ENCODE measurements at places on chromosomes 16 and 17.

DNA sequence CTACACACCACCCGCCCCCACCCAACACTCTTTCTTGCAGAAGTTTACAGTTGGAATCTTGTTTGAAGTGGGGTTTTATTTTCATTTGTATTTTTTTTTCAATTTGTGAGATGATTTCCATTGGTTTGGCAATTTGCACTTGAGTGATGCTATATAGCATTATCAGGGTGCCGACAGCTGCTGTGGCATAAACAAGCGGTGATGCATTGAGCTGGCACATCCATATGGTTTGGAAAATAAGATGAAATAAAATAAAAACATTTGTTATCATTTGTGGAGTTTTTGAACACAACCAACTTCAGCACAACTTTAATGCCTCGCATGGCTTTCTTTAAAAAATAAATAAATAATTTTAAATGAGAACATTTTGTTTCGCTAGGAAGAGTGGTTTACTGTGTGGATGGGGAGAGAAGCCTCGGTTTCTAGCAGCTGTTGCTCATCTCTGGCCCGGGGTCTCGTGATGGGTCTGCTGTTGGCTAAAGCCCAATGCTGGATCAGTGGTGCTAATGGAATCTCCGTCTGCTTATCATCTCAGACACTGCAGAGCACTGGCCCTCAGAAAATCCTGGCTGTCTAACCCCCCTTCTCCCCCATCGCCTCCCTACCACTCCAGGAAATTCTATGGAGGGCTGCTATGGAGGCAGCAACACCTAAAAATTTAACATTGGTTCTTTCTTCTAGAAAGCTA lies 192.3 kb upstream of the MAF start:
- DNase-seq: no peak

GRCh38 chr16:56067406-56067805 lies 123.9 kb upstream of the GNAO1 start:
- no peak for DNase-seq

GRCh38 chr16:28192806-28193529 lies 18.8 kb downstream of the XPO6 start:
- DNase-seq: no peak

DNA sequence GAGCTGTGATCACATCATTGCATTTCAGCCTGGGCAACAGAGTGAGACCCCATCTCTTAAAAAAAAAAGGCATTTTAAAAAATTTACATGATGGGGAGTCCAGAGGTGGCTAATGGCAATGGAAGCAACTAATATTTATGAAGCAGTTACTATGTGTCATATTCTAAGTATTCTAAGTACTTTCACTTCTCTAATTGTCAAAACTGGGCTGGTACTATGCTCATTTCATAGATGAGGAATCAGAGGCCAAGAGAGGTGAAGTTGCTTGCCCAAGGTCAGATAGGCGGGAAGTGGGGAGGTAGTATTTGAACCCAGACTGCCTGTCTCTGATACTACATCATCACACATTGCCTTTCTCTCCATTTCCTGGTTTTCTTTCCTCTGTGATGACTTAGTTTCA lies 50.7 kb downstream of the SLC5A11 start:
- DNase-seq: no peak

GRCh38 chr17:15451680-15452079 lies 15.7 kb downstream of the CDRT4 start:
- no peak for DNase-seq

GRCh38 chr17:1174263-1174880 lies 5.4 kb downstream of the ABR start:
- DNase-seq: no peak

- DNase-seq: no peak
These were observed 5.8 kb upstream of the ARMC5 start for GRCh38 chr16:31453255-31454204.

DNA sequence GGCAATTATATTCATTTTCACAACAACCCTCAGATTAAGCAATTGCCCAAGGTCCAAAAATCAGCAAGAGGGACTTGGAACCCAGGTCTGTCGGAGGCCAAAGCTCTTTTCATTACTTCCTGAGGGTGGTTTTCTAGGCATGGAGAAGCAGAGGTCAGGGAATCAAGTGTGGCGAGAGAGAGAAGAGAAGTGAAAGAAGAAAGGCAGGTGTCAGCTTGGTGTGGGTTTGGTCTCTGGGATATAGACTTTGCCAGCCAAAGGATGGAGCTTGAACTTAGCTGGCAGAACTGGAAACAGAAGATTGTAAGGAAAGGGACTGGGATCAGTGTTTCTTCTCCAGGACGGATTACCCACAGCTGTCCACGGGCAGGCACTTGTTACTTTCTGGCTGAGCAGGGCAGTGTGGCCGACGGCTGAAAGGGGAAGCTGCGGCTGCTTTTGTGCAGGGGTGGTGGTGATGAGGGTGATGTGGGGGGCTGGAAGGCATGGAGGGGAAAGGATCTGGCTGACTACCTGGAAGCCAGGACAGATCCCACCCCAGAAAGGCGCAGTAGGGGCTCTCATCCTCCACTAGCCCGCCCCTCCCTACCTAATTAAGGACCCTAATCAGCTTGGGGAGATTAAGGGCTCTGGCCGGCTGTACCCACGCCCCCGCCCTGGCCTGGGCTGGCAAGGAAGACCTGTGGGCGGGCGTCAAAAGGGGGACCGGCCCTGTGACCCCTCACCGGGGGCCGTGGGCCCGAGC lies at the start of gene GUCY2D:
GUCY2D (plus strand) TSS at position 640 of the 745 bp plus-strand sequence. CDS start 433 bp downstream, outside the sequence.
- no peak for DNase-seq

- DNase-seq: no peak
These were observed 20.9 kb upstream of the STH start for GRCh38 chr17:45977976-45978626.

GRCh38 chr16:47492428-47493377 lies 31.6 kb downstream of the PHKB start:
- DNase-seq: no peak

DNA sequence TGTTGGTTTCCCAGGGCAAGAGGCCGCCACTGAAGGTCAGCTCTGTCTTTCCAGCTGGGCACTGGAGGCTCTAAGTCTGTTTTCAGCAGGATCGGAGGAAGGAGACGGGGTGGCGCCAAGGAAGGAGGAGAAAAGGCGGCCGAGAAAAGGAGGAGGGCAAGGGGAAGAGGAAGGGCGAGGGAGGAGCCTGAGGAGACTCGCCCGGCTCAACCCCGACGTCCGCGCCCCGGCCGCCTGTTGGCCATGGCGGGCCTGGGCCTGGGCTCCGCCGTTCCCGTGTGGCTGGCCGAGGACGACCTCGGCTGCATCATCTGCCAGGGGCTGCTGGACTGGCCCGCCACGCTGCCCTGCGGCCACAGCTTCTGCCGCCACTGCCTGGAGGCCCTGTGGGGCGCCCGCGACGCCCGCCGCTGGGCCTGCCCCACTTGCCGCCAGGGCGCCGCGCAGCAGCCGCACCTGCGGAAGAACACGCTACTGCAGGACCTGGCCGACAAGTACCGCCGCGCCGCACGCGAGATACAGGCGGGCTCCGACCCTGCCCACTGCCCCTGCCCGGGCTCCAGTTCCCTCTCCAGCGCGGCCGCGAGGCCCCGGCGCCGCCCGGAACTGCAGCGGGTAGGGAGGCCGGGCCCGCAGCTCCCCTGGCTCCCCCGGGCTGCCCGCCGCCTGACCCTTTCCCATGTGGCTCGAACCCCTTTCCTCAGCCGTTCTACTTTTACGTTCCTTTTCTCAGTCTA lies at the start of gene RNF135:
RNF135 (plus strand) TSS at position 209 of the 737 bp plus-strand sequence; CDS start at position 244, 35 bp downstream.
- DNase-seq: peak; percentile 45

- no peak for DNase-seq
These were observed 5.0 kb downstream of the CX3CL1 start for GRCh38 chr16:57377080-57377841.

DNA sequence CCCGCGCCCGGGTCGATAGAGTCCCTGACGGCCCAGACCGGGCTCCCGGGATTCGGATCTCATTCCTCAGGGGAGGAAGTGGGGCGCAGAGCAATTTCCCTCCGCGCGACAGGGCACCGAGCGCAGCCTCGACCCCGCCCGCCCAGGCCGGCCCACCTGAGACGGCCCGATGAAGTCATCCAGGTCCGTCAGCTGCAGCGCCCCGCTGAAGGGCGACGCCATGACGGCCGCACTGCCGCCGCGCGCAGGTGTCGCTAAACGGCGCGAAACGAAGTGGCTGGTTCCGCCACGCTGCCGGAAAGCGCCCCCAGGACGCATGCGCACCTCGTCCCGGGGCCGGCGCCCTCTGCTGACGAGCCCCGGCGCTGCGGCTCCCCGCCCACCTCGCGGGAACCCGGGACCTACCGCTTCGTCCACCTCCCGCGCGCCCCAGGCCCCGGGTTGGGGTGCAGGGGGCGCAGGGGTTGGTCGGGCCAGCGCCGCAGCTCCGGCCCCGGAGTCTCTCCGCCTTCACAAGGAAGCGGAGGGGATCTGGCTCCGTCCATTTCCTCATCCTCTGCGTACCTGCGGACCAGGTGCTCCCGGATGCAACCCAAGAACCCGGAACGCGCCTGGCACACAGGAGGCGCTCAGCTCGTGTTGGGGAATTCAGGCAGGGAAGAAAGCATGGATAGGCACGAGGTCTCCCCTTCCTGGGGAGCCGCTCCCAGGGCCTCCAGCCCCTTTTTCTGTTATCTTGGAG lies at the start of gene CIAO3:
CIAO3 (minus strand) TSS at position 234 of the 742 bp plus-strand sequence; CDS start at position 222, 12 bp downstream.
- peak; percentile 57 for DNase-seq

GRCh38 chr17:73513426-73513825 lies 130.8 kb downstream of the SDK2 start:
- no peak for DNase-seq

DNA sequence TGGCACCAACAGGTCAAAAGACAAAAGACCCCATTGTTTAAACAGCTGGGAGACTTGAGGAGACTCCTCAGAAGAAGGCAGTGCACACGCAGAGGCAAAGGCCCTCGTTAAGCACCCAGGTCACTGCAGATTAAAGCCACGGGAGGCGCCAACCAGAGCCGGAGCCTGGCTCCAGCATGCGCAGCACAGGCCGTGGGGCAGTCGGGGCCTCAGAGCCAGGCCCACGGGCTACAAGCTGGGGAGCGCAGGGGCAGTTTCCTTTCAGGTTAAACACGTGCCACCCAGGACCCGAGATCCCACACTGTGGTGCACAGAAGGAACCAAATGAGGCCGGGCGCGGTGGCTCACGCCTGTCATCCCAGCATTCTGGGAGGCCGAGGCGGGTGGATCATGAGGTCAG lies 9.2 kb downstream of the PIEZO1 start:
- no peak for DNase-seq

- DNase-seq: no peak
These were observed 314.5 kb downstream of the SEC14L1 start for GRCh38 chr17:77455111-77455890.

- DNase-seq: no peak
These were observed 10.0 kb upstream of the ZNF23 start for GRCh38 chr16:71472051-71472450.

- DNase-seq: no peak
These were observed 35.8 kb upstream of the ZFP90 start for GRCh38 chr16:68503334-68503733.

DNA sequence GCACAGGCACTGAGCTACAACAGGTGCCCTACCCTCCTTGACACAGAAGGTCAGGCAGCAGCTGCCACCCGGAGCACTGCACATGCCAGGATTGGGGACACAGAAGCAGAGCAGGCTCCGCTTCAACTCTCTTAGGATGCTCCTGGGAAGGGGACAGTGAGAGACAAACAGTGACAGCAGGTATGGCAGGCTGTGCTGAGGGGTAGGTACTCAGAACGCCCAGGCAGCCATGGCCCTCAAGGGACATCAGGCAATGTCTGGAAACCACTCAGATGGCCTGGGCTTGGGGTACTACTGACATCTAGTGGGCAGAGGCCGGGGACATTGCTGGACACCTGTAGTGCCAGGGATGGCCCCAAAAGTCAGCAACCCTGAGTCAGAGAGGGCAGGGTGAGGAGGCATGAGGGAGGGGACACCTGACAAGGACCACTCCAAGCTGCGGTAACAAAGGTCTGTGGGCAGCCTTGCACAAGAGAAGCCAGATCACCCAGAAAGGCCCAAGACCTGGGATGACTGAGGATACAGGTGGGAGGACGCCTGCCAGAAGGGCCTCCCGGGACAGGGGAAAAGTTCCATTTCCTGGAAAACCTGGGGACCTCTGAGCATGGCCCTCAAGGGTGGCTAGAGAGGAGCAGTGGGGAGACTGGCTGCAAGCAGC lies 21.2 kb downstream of the PEMT start:
- DNase-seq: peak; percentile 51

GRCh38 chr17:8285270-8286181 lies 2.9 kb upstream of the RANGRF start:
- DNase-seq: no peak

DNA sequence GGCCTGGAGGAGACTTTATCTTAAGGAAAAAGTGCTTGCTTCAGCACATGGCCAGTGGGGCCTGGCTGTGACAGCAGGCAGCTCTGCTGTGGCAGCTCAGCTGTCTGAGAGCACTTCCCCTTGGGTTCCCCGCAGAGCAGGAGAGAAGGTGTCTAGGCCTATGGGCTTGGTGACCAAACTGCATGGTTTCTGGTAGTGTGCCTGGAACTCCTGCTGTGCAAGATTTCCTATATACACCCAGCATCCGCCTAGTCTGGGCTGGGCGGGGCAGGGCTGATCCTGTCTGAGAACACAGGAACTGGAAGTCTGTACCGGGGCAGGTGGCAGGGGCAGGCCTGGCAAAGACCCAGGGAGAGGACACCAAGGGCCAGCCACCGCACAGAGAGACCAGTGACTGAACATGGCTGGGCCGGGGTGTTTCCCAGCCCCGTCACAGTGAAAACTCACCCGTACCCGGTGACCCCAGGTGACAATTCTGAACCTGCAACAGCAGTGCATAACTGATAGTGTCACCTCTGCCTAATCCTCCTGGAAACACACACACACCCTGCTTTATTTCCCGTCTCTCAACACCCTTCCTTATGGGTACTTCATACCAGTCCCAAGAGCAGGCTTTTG lies 39.3 kb downstream of the CHD9 start:
- DNase-seq: no peak

- DNase-seq: no peak
These were observed 35.7 kb upstream of the MYLK3 start for GRCh38 chr16:46783800-46784199.

DNA sequence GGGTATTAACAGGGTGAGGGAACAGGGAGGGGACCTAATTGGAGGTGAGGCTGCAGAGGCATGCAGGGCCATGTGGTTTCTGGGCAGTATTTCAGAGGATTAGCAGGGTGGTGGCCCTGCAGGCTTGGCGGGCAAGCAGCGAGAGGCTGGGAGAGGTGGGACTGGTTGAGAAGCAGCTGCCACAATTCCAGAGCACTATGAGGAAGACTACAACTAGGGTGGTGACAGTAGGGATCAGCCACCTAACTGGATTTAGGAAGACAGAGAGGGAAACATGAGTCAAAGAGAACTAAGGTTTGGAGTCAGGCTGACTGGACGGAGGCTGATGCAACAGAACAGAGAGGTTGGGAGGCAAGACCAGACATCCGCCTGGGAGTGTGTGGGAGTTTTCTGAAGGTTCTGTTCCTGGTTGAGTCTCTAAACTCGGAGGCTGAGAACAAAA lies 12.3 kb downstream of the ALOXE3 start:
- DNase-seq: no peak
